ENCODE measurements at places on chromosomes 1 and 21. TPM values are rescaled to one million over a fixed set of nuclear protein-coding genes. Genes with fewer than 3 reads are reported as not detected.

DNA sequence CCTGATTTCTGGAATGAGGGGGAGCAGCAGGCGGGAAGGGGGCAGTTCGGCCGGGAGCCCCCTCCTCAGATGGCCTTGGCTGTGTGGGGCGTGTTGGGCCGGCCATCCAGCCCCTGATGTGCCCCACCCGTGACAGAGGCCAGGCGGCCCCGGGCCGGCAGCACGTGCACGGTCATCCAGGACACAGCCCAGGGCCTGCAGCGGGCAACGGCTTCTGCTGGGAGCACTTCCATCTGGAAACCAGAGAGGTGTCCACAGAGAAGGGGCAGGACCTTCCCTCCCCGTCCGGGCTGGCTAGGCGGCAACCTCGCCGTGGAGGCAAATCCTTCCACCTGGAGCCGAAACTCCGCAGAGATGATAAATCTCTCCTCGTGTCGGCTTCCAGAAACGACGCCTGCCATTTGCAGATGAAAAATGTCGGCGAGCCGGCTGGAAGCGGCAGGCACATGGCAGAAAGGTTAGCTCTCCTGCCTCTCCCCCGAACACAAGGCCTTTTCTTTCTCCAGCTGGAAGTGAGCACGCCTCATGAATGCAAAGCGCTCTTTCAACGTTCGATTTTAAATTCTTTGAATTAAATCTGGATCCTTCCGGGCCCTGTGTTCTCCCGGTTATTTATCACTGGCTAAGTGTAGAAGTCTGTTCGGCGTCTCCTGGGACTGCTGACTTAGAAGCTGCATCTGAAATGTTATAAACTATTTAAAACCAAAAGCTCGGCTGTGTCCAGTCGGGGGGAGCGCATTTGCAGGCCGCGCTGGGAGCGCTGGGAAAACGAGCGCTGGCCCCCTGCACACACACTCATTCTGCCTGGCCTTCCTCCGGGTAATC is 9.4 kb upstream of the ACTRT2 start:
- H3K27ac ChIP-seq = no peak overlapping the region
- H3K27me3 ChIP-seq = peaks cover 11% of the 10 kb centered on the region
- H3K4me3 ChIP-seq = no peak overlapping the region
- no peak for DNase-seq
- no peaks in the 10 kb centered on the region for H3K4me1 ChIP-seq

The RPAP2 gene
- total RNA-seq = 38.7 TPM

The KCNJ10 gene
- not detected for total RNA-seq

The SPRR2F gene
- not detected for total RNA-seq

DNA sequence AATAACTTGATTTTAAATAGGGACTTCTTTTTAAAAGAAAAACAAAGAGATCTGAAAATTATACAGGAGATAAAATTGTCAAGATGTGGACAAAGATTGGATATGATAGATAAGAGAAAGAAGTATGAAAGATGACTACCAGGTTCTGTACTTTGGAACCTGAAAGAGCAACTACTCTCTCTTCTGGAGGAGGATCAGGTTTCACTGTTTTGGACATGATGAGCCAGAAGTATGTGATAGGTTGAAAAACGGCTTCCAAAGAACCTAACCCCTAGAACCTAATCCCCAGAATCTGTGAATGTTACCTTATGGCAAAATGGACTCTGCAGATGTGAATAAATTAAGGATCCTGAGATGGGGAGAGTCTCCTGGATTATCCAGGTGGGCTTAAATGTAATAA is 26.2 kb downstream of the RSBN1 start:
- no peak overlapping the region for H3K4me3 ChIP-seq
- no peaks in the 10 kb centered on the region for H3K36me3 ChIP-seq
- H3K27me3 ChIP-seq = no peaks in the 10 kb centered on the region
- H3K27ac ChIP-seq = no peak overlapping the region
- H3K4me1 ChIP-seq = peaks cover 38% of the 10 kb centered on the region

GRCh38 chr1:228517655-228518054 is 30.5 kb downstream of the RNF187 start:
- H3K27ac ChIP-seq = no peak overlapping the region
- H3K4me3 ChIP-seq = no peak overlapping the region
- no peaks in the 10 kb centered on the region for H3K36me3 ChIP-seq

DNA sequence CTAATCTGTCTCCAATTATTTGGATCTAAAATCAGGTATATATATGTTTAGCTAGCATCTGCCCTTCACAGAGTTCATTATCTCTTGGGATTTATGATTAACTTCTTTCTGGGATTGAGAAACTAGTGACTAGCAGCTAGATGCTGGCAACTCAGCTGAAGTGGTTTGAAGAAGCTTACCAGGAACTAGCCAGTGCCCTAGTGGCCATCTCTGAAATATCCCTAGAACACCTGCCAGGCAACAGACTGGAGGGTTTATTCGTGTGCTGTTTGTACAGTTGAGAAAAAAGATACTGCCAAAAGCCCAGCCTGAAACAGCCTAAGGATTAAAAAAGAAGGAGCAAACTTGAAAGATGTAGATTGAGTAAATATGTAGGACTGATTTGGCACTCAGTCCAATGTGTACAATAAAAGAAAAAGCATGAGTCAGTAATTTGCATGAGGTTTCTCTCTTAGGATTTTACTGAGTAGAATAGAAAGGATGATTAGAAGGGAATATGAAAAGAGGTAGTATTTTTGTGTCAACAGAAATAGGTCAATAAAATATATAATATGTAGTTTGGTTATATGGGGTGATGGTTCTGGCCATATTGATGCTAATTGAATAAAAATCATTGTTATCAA is 1144.6 kb upstream of the ADGRL2 start:
- no peaks in the 10 kb centered on the region for H3K36me3 ChIP-seq
- no peaks in the 10 kb centered on the region for H3K27me3 ChIP-seq
- H3K4me3 ChIP-seq = no peak overlapping the region
- DNase-seq = no peak

GRCh38 chr21:15278279-15278678 is 213.5 kb upstream of the NRIP1 start:
- no peak overlapping the region for H3K4me3 ChIP-seq
- DNase-seq = no peak
- H3K4me1 ChIP-seq = no peaks in the 10 kb centered on the region
- H3K27me3 ChIP-seq = no peaks in the 10 kb centered on the region

The SELL gene
- total RNA-seq = 581 TPM

DNA sequence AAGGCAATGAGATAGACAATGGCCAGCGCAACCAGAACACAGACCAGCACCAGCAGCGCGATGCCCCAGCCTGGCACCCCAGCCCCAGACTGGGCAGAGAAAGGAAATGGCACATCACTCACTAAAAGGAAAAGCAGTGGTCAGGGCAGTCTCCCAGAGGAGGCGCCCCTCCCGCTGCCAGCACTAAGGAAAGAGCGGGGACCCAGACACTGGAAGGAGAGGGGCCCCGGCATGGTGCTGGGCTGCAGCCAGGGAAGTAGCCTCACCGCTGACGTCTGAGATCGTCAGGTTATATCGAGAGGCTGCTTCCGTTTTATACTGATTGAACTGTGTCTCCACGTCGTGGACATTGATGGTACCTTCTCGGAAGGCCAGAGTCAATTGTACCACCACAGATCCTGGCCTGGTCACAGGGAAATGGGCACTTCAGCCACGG is 13.8 kb downstream of the TRIM46 start:
- H3K27me3 ChIP-seq = no peaks in the 10 kb centered on the region
- peak overlapping the region; percentile 12 for H3K27ac ChIP-seq
- no peak for DNase-seq
- peaks cover 11% of the 10 kb centered on the region for H3K4me1 ChIP-seq

- H3K4me1 ChIP-seq = no peaks in the 10 kb centered on the region
- no peak overlapping the region for H3K4me3 ChIP-seq
- peak; percentile 15 for DNase-seq
- H3K27me3 ChIP-seq = peaks cover 6% of the 10 kb centered on the region
- H3K27ac ChIP-seq = no peak overlapping the region
Observed at GRCh38 chr1:225318706-225319575, 108.9 kb downstream of the LBR start.

- no peaks in the 10 kb centered on the region for H3K36me3 ChIP-seq
- H3K4me3 ChIP-seq = no peak overlapping the region
- no peak overlapping the region for H3K27ac ChIP-seq
Observed at GRCh38 chr1:157131281-157131680, 6.9 kb downstream of the ETV3 start.

- peaks cover 12% of the 10 kb centered on the region for H3K36me3 ChIP-seq
- H3K4me3 ChIP-seq = no peak overlapping the region
- H3K27me3 ChIP-seq = no peaks in the 10 kb centered on the region
- DNase-seq = no peak
- H3K27ac ChIP-seq = peak overlapping the region; percentile 66
Observed at GRCh38 chr1:233114860-233115259, 164.4 kb downstream of the NTPCR start.

The SSX2IP gene
- 11.4 TPM for total RNA-seq

DNA sequence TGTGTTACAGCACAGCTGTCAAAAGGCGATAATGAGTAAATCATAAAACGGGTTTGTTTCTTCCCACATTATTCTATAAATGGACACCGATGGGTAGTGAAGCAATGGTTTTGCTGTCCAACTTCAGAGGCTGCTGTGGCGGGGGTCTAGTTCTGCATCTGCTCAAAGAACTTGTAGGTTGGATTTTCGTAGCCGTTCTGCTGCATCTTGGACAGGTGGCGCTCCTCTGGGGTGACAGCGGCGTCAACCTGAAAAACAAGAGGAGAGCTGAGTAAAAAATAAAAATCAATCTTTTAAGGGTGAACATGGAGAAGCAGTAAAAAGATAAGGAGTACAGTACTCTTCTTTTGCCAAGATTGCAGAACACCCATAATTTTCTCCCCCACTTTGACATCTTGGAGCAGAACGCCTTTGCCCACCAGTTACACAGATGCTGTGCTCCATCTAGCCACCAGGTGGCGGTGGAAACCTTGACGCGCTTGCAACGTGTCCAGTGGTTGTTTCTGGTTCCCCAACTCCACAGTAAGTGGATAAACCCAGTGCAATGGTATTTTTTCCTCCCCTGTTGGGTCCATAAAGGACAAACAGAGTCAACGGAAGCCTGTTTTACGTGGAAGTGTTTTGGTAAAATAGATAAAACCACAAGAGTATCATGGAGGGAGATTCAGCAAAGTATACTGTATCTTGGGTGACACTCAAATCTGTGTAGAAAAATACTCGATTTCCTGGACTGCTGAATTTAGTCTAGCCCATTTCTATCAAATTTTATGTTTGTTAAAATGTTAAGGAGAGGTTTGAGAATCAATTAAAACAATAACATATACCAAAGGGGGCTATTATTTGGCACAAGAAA is 147.0 kb downstream of the GABPA start:
- H3K27ac ChIP-seq = no peak overlapping the region
- no peaks in the 10 kb centered on the region for H3K4me1 ChIP-seq
- H3K27me3 ChIP-seq = no peaks in the 10 kb centered on the region
- H3K4me3 ChIP-seq = no peak overlapping the region

The B3GALT5 gene
- not detected for total RNA-seq

GRCh38 chr1:246788895-246789338 is 64.7 kb downstream of the SCCPDH start:
- peaks cover 14% of the 10 kb centered on the region for H3K4me1 ChIP-seq
- DNase-seq = no peak
- H3K27me3 ChIP-seq = peaks cover 24% of the 10 kb centered on the region
- no peak overlapping the region for H3K27ac ChIP-seq
- peak overlapping the region; percentile 58 for H3K4me3 ChIP-seq
- no peaks in the 10 kb centered on the region for H3K36me3 ChIP-seq

The BRDT gene
- not detected for total RNA-seq

The FAM20B gene
- total RNA-seq = 23.7 TPM

DNA sequence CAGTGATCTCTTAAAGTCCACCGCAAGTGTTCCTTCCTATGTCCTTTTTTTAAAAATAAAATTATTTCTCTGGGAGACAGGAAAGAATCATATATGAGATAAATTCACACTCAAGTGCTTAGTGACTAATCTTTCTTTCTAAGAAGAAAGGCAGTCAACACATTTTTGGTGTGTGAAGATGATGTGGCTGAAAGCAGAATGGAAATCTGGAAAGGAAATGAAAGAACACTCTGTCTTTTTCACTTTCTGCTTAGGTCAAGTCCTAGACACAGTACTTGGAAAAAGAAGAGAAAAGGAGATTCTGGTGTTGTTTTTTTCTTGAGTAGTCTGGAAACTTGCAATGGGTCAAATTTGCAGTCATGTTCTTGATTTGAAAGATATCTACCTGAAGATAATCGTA is 45.5 kb upstream of the PRRX1 start:
- no peaks in the 10 kb centered on the region for H3K4me1 ChIP-seq
- peaks cover 13% of the 10 kb centered on the region for H3K27me3 ChIP-seq
- DNase-seq = no peak
- no peak overlapping the region for H3K27ac ChIP-seq

The LRRIQ3 gene
- 2.0 TPM for total RNA-seq

DNA sequence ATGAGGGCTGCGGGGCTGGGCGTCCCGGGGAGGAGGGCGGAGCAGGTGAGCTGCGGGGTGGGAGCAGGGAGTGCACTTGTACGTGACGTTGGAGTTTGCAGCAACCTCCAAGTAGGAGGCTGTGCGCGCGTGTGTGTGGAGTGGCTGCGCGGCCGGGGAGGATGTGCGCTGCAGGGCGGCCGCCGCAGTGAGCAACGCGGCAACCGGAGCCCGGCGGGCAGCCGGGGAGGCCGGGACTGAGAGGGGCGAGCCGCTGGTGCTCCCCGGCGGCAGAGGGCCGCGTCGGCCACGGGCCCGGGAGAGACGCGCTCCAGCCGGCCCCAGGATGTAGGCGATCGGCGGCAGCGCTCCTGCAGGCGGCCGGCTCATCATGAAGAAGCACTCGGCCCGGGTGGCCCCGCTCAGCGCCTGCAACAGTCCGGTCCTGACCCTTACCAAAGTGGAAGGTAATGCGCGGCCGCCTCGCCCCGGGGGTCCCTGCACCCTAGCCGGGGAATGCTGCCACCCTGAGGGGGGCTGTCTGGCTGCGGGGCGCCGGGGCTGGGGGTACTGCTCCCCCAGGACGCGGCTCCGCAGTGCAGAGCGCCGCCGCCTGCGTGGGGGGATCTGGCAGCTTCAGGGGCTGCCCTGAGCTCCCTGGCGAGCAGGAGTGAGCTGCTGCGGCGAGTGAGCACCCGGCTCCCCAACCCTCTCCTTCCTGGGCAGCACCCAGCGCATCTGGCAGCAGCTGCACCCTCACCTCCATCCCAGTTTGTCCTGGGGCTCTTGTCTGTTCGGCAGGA is 158.9 kb upstream of the COA6 start:
- no peak for DNase-seq
- peak overlapping the region; percentile 71 for H3K4me3 ChIP-seq

The CAMK2N1 gene
- 5.6 TPM for total RNA-seq

DNA sequence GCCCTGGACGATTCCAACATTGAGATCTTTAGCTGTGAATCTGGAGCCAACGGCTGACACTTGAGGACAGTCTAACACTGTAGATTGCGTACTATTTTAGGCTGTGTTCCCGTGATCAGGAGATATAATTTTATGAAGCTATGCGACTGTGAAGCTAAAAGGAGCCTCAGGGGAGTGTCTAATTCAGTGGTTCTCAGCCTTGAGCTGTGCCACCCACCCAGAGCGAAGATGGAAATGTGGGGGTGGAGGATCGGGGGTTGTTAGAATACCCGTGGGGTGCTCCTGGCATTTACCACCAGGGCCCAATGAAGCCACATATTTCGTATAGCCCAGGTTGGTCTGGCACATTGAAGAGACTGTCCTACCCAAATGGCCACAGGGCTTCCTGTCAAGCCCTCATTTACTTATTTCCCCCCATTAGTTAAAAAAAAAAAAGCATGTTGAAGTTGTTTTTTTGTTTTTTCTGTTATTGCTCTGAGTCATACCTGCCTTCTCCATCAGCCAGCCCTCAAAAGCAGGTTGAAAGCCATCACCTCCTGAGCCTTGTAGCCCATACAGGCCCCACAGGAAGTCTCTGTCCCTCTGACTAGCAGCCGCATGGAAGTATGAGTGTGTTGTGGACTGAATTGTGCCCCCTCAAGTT is 141.7 kb downstream of the GALNT2 start:
- H3K4me3 ChIP-seq = no peak overlapping the region
- H3K27me3 ChIP-seq = no peaks in the 10 kb centered on the region
- no peak for DNase-seq
- peak overlapping the region; percentile 62 for H3K27ac ChIP-seq
- H3K36me3 ChIP-seq = peaks cover 7% of the 10 kb centered on the region

The PLXNA2 gene
- 7.7 TPM for total RNA-seq
